GM04504 (cell line): ENCODE measurements at places on chromosomes 4 and X.

GRCh38 chr4:100631281-100631968 is 113.6 kb upstream of the EMCN start:
- DNase-seq = no peak

- DNase-seq = no peak
These were observed 206.3 kb downstream of the SLC7A11 start for GRCh38 chr4:138035781-138036258.

- DNase-seq = no peak
These were observed 4.4 kb downstream of the CDK16 start for GRCh38 chrX:47222751-47223350.

- no peak for DNase-seq
These were observed 78.0 kb downstream of the ACOX3 start for GRCh38 chr4:8362483-8362882.

GRCh38 chr4:115851918-115852766 is 738.7 kb upstream of the NDST4 start:
- DNase-seq = no peak

GRCh38 chrX:18534949-18535348 is 109.5 kb downstream of the CDKL5 start:
- no peak for DNase-seq

DNA sequence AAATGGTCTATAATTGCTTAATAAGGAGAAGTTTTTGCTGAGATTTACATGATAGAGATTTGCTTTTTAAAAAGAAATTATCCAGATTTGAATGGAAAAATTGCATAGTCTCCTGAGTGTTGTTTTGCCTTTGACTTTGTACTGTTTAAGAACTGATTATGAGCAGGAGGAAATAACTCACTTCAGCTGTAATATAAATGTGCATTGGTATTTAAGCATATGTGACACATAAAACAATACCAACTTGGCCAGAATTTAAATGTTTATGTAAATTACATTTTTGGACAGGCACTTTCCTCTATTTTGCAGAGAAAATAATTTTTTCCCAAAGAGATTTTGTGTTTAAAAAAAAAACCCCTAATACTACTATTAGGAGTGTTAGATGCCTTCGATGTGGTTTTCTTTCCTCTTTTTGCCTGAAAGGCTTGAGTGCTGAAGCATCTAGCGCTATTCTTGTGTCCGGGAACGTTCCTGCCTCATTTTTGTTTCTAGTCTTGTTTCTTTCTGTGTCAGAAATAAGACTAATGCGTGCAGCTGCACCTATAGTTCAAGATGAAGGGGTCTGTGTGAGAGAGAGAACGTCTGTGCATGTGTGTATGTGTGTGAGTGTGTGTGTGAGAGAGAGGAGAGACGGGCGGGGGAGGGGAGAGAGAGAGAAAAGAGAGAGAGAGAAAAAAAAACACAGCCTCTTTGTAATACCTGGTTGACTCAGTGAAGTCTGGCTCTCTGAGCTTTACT is 60.8 kb downstream of the TBL1X start:
- no peak for DNase-seq

DNA sequence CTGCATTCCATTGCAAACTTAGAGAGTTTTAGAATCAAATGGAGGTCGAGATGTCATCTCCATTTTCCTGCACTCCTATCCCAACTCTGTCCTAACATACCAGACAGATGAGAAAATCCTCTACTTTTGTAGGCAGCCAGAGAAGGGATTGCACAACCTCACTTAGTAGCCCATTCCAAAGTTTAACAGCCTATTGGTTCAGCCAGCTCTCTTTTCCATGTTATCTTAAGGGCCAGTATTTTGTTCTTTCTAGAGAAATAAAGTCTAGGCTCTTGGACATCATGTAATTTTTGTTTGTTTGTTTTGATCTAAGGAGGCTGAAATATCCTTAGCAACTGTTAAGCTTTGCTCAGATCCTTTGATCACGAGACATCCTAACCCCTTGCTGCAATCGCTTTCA is 173.0 kb downstream of the COX18 start:
- peak; percentile 81 for DNase-seq
